AG09319 (cell line): ENCODE measurements at places on chromosomes 16 and 17.

- no peak for DNase-seq
These were observed 150.0 kb downstream of the HS3ST4 start for GRCh38 chr16:25841761-25842160.

DNA sequence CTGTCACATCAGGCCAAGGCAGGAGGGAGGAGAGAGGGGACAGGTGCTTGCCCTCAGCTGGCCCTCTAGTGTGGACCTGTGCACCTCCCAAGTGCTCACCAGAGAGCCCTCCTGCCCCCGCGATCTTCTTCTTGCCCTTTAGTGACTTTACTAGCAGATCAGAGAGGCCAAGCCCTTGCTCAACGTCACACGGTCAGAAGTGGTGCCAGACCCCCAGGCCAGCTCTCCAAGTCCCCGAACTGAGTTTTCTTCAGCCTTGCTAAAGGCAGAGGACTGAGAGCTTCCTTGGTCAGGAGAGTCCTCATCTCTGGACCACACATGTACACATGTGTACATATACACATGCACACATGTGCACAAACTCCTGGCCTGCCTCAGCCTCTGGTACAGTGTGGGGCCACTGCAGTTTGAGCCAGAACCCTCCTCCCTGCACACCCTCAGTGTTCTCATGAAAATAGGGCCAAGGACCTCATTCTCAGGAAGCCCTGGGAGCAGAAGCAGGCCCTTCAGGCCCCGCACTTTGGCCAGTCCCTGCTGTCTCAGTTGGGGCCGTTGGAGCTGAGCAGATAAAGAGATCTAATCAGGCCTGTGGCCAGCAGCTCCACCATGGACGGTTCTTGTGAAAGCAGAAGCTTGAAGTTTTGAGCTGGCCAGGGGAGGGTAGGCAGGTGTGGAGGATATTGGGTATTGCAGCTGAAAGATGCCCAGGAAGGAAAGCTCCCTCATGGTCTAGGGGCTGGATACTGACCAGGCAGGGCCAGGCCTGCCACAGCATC is 7.4 kb upstream of the EPX start:
- no peak for DNase-seq

GRCh38 chr17:41308251-41308917 is 725 bp downstream of the KRTAP16-1 start:
- DNase-seq = no peak

GRCh38 chr16:22369221-22369811 is 5.1 kb downstream of the CDR2 start:
- no peak for DNase-seq

- no peak for DNase-seq
These were observed 9.3 kb downstream of the GAS2L2 start for GRCh38 chr17:35743626-35744328.

- no peak for DNase-seq
These were observed 478.0 kb downstream of the SLC39A11 start for GRCh38 chr17:72614476-72614870.

DNA sequence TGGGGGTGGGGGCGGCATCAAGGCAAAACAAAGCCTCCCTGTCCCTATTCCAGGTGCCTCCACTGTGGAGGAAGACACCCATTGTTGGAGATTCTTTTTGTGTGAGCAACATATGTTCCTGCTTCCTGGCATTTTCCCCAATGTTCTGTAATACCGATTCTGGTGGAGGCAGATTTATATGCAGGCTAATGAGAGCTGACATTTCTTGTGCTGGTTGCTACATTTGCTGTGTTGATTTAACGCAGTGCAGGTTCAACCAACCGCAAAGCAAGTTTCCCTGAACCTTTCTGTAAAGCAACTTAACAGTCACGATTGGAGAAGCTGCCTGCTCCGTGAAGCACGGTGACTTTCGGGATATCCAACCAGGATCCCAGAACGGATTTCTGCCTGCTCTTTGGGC is 260.5 kb downstream of the CBLN1 start:
- DNase-seq = no peak

GRCh38 chr16:64762211-64762610 is 359.7 kb downstream of the CDH11 start:
- no peak for DNase-seq

- no peak for DNase-seq
These were observed 34.6 kb downstream of the RBFOX1 start for GRCh38 chr16:7366993-7367880.

DNA sequence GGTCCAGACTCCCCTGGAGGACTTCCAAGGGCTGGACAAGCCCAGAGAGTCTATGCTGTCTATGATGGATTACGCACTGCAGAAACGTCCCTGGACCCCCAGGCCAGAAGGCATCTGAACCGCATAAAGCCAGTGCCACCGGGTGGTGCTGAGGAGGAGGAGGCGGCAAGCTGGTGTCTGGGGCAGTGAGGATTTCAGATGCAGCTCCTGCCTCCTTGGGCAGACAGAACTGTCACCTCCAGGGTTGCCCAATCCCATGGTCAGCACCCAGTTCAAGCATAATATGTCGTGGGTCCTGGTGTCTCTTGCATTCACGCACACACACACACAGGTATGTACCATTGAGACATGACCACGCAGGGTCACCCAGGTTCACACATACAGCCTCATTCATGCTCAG is 25.6 kb downstream of the RAP1GAP2 start:
- no peak for DNase-seq

DNA sequence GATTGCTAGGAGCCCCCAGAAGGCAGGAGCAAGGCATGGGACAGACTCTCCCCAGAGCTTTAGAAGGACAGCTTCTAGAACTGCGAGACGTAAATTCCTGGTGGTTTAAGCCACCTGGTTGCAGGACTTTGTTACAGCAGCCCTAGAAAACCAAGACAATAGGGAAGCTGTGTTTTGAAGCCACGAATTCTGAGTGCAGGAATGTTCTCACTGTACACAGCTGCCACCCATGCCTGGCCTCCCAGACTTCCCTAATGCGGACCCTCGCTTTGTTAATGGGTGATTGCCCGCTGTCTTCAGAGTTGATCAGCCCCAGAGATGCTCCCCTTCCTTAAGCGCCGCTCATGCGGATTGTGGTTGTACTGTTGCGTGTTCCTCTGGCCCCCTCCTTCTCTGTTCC is 177.1 kb downstream of the MSI2 start:
- DNase-seq = no peak

GRCh38 chr17:47896672-47897490 is 845 bp downstream of the SP2 start:
- no peak for DNase-seq

GRCh38 chr16:22250522-22250921 is 44.4 kb downstream of the EEF2K start:
- DNase-seq = no peak

DNA sequence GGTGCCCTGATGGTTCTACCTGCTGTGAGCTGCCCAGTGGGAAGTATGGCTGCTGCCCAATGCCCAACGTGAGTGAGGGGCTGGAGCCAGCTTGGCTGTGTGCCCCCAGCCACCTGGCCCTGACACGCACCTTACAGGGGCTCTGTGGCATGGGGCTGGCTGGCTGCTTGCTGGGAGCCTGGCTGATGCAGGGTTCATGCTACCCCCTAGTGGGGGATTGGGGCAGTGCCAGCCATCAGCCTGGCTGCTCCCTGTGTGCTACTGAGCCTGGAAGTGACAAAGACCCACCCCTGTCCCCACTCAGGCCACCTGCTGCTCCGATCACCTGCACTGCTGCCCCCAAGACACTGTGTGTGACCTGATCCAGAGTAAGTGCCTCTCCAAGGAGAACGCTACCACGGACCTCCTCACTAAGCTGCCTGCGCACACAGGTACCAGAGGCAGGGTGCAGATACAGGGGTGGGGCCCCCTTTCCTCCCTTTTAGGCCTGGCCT is 5.7 kb downstream of the GRN start:
- DNase-seq = no peak

GRCh38 chr16:89994389-89994720 is 24.9 kb downstream of the DBNDD1 start:
- no peak for DNase-seq

- DNase-seq = peak; percentile 35
These were observed 3.9 kb upstream of the ALDH3A2 start for GRCh38 chr17:19644493-19645210.
